ENCODE measurements at places on chromosomes 13 and 19.

- DNase-seq, result no peak
Measured at GRCh38 chr19:49758292-49758691, 4.8 kb downstream of the TSKS start.

GRCh38 chr19:30428844-30429243 is 56.7 kb downstream of the ZNF536 start:
- no peak for DNase-seq

GRCh38 chr13:48536621-48537250 is 3.9 kb upstream of the RCBTB2 start:
- DNase-seq, result no peak

DNA sequence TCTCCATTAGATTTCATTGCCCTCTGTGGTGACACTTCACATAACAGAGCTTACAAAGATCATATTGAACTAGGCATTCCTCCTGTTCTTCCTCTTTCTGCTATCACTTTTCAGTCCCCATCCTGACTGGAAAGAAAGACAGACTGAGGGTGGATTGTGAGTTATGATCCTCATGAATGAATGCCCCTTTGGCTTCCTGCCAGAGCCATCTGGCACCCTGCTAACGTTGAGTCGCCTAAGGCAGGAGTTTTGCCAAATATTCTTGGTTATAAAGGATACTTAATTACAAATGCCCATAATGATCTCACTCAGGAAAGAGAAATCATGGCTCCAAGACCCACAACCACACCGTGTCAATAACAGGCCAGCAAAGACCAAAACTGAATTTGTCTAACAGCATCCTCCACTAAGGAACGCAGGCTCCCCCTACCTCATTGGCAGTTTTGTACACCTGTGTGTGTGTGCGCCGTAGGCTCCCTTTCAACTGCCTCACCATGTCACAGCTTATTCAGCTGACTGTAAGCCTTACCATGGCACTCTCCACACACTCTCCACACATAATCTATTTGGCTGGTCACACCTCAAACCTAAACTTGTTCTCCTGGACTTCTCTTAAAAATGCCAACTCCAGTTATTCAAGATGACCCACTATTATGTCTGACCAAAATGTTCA is 15.5 kb downstream of the ZNF211 start:
- DNase-seq, result no peak

DNA sequence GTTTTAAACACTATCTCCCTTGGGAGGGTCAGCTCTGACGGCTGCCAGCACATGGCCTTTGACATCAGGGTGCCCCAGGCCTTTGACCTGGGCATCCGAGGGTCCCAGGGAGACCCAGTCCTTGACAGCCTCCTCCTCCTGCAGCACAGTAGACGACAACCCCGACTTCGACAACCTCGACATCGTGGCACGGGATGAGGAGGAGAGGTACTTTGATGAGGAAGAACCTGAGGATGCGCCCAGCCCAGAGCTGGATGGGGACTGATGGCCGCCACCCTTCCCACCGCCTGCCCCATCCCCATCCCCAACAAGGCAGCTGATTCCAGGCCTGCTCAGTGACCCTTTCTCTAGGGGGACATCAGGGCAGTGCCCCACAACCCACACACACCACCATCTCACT is 12.5 kb downstream of the CCDC97 start:
- DNase-seq, result no peak

DNA sequence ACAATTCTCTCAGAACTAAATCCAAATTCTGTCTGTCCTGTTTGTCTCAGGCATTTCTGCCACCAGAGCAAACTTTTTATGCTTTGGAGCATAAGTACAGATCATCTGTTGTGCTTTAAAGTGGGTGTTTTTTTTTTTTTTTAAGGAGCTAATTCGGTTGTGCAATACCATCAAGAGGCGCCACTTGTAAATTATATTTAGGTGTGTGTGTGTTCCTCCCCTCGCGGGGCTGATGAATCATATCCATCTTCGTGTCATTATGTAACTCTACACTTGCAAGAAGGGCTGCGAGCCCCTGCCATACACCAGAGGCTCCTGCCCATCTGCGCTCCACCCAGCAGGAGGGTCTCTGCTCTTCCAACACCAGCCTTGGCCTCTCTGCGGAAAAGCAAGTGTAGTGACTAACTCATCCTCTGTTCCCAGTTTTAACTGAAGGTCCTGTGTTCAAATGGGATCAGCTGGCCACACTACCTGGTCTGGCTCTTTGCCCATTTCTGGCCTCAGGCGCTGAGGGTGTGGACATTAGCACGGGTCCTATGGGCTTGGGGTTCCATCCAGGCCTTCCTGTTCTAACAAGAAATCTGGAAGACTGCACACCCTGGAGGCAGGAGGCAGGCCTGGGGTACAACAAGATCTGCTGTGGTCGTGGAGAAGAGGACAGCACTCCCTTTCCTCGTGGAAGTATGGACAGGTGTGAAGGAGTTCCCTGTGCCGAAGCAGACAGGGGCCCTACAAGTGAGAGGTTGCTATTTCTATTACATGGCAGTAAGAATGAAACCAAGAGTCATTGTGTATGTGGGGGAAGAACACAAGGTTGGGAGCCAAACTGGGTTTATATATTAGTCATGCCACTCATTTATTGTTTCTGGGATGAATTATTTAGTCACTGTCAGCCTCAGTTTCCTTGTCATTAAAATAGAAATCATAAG is 96.1 kb upstream of the MBNL2 start:
- no peak for DNase-seq

GRCh38 chr19:58304748-58305064 is 471 bp upstream of the ERVK3-1 start:
- DNase-seq, result no peak

DNA sequence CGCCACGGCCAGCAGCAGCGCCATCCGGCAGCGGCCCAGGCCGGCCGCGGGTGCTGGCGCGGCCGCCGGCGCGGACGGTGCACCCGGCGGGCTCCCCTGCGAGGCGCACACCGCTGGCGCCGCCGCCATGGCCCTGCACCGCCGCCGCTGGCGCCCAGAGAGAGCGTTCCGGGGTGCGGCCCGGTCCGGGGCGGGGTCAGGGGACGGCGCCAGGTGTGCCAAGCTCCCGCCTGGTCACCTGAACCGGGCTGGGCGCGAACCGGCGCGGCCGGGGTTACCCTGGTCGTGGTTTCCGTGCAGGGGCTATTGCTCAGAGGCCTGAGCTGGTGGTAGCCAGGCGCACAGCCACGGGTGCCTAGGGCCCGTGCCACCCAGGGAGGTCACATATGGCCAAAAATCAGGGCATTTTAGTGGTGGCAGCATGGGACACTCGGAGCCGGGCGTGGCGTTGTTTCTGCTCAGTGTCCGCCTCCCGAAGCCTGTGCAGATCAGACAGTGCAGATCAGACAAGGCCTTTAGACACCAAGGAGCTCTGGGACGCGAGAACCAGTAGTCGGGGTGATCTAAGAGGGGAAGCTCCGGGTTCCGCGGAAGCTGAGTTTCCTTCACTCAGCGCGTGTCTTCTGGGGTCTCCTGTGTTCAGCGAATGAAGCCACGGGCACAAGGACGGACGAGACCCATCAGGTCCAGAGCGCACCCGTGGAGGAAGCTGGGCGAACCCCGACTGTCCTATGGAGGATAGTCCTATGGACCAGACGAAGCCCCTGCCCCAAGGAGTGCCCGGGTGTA is at the start of gene TMEM238:
Gene TMEM238 (minus strand): TSS at position 162 of the 789 bp plus-strand sequence. CDS start 33 bp downstream, at position 129.
- DNase-seq, result no peak

GRCh38 chr19:45767881-45768654 is 984 bp downstream of the SIX5 start:
- no peak for DNase-seq

- no peak for DNase-seq
Measured at GRCh38 chr19:2329149-2329478, 630 bp downstream of the SPPL2B start.

- DNase-seq, result no peak
Measured at GRCh38 chr19:58395220-58395978, at the start of gene RNF225. RNF225 (plus strand) TSS chr19:58395656; CDS start chr19:58396090, 434 bp downstream.

DNA sequence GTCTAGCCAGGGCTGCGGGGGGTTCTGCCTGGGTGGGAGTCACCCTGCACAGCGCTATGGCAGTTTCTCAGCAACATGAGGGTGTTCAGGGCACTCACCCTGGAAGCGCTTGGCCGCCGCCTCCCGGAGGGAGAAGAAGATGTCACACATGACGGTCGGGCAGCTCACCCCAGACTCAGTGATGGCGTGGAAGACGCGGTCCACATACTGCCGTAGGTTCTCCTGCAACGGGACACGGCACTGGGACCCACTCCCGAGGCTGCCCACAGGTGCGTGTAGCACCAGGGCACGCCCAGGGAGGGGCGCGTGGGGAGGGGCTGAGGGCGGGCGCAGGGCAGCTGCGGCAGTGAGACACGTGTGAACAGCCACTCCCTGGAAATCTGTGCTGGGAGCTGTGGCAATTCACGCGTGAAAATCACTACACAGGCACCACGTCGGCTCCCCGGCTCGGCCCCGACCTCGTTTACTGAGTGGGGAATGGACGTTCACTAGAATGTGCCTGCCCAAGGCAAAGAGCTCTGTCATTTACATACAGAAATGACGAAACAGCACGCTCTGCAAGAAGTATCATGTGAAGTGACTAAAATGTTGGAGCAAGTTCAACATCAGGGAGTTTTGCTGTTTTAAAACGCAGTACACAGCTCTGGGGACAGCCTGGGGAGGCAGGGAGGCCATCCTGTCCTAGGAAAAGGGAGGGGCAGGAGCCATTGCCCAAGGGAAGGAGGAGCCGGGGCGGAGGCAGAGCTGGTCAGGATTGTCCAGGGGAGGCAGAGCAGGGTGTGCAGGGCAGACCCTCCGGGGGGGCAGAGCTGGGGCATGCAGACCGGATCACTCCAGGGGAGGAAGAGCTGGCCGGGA is 41.5 kb upstream of the C13orf46 start:
- no peak for DNase-seq

- no peak for DNase-seq
Measured at GRCh38 chr13:98514288-98514687, 62.6 kb downstream of the STK24 start.

- no peak for DNase-seq
Measured at GRCh38 chr19:18292810-18293641, 11.6 kb upstream of the JUND start.

- no peak for DNase-seq
Measured at GRCh38 chr19:19943848-19944582, 43.3 kb downstream of the ZNF93 start.

DNA sequence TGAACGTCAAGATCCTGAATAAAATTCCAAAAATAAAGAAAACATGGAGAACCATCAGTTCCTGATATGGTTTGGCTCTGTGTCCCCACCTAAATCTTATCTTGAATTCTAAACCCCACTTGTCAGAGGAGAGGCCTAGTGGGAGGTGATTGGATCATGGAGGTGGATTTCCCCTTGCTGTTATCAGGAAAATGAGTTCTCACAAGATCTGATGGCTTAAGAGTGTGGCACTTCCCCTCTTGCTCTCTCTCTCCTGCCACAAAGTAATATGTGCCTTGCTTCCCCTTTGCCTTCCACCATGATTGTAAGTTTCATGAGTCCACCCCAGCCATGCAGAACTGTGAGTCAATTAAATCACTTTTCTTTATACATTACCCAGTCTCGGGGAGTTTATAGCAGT is 827.4 kb downstream of the GPC5 start:
- DNase-seq, result no peak

- no peak for DNase-seq
Measured at GRCh38 chr13:112910616-112911280, 58.3 kb upstream of the MCF2L start.

- no peak for DNase-seq
Measured at GRCh38 chr13:76160961-76161925, 525.1 kb downstream of the LMO7 start.

DNA sequence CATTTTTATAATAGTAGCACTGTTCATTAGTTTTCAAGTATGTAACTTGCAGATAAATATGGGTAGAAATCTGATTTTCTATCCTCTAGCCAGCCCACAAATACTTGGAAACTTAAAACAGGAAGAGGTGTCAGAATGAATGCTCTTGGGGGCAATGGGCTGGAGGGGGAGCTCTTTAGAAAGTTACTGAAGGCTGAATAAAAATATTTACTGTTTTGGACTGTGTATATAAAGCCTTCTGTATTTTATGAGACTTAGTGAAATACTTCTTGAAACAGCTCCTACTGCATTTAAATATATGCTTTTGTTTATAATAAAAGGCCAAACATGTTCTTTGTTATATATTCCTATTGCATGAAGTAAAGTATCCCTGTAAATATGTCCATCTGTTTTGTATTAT is 138.8 kb downstream of the RGCC start:
- DNase-seq, result no peak

GRCh38 chr13:28864544-28864943 is 44.4 kb downstream of the MTUS2 start:
- DNase-seq, result no peak

- no peak for DNase-seq
Measured at GRCh38 chr13:96617528-96617927, 376.7 kb downstream of the OXGR1 start.

- no peak for DNase-seq
Measured at GRCh38 chr13:75691183-75691582, 55.1 kb downstream of the LMO7 start.

GRCh38 chr13:51781246-51782022 is 22.5 kb downstream of the DHRS12 start:
- DNase-seq, result no peak

DNA sequence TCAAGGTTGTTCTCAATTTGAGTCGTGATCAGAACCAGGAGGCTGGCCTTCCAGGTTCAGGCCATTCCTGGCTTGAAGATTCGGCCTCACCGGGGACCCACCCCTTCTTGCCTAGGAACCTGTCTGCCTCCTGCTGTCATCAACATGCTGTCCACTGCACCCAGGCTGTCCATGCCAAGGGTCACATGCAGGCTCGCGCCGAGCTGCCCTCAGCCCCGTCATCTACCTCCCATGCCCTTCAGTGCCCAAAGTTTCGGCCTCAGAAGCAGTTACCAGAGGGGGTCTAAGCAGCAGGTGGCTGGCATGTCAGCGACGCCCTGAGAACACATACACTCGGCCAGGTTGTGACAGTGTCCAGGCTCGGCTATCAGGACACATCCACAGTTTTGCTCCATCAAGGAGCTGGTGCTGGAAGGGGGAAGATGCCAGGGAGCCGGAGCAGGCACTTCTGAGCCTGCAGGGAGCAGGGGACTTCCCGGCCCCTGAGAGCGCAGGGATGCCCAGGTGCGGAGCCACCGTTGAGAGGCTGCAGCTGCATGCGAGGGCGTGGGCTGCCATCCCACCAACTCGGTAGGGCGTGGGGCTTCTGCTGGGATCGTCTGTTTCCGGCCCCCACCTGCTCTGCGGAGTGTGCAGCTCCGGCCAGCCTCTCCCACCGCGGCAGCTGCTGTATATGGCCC is 590.9 kb upstream of the SLITRK5 start:
- no peak for DNase-seq

- DNase-seq, result no peak
Measured at GRCh38 chr13:41049480-41050440, 11.5 kb upstream of the WBP4 start.
